Activated CD4-positive, alpha-beta T cell treated with anti-CD3 and anti-CD28 coated beads, Interleukin-2, amount 10 ng/mL, durations not matched to agents 7 days and 5 days (primary cell): ENCODE measurements at places on chromosomes 12 and 14. TPM values are rescaled to one million over a fixed set of nuclear protein-coding genes. Genes with fewer than 3 reads are reported as not detected.

The GLIPR1 gene
- total RNA-seq = 35.2 TPM

The FAM222A gene
- 0.52 TPM for total RNA-seq

The PCED1B gene
- 59.7 TPM for total RNA-seq

DNA sequence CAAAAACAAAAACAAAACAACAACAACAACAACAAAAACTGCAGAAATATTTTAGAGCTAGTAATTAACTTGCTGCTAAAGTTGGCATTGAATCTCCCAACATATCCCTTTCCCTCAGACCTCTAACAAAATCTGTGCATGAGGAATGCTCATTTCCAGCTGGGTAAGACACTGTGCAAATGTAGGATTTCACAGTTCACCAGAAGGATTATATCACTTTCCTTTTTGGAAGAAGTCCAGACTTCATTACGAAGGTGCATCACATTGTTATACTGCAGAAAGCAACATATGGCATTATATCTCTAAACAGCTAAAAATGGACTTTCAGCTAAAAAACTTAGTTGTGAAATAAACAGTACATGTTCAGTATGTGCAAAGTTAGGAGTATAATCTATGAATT, 341.8 kb downstream of the FSCB start:
- no peak overlapping the region for H3K27ac ChIP-seq
- H3K4me3 ChIP-seq = no peak overlapping the region
- no peaks in the 10 kb centered on the region for H3K36me3 ChIP-seq

- peaks cover 29% of the 10 kb centered on the region for H3K27me3 ChIP-seq
- H3K27ac ChIP-seq = no peak overlapping the region
- no peak overlapping the region for H3K4me3 ChIP-seq
- H3K4me1 ChIP-seq = peaks cover 11% of the 10 kb centered on the region
These were observed 43.8 kb upstream of the EMP1 start for GRCh38 chr12:13152756-13153155.

- DNase-seq = peak; percentile 77
- peak overlapping the region; percentile 87 for H3K27ac ChIP-seq
- peak overlapping the region; percentile 17 for H3K4me3 ChIP-seq
These were observed 24.8 kb downstream of the CLECL1 start for GRCh38 chr12:9707864-9708808.

- DNase-seq = no peak
- H3K4me3 ChIP-seq = no peak overlapping the region
- no peaks in the 10 kb centered on the region for H3K4me1 ChIP-seq
- no peak overlapping the region for H3K27ac ChIP-seq
These were observed 230.3 kb downstream of the SUDS3 start for GRCh38 chr12:118606690-118607089.
